ENCODE measurements at places on chromosomes 7 and 10. TPM values are rescaled to one million over a fixed set of nuclear protein-coding genes. Genes with fewer than 3 reads are reported as not detected.

- DNase-seq = no peak
These were observed 17.2 kb downstream of the TSPAN33 start for GRCh38 chr7:129161524-129162225.

PARP12 gene
- 44.9 TPM for total RNA-seq

DNA sequence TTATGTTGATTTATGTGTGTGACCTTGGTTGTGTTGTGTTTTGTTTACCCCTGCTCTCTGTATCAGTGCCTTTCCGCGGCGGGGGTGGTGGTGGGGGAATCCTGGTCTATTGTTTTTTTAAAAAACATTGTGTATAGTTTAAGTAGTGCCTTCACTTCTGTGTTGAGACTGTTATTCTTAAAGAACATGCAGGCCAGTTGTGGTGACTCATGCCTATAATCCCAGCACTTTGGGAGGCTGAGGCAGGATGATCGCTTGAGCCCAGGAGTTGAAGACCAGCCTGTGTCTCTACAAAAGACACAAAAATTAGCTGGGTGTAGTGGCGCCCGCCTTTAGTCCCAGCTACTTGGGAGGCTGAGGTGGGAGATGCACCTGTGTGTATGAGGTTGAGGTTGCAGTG is 429.0 kb upstream of the LRGUK start:
- no peak for DNase-seq

DNA sequence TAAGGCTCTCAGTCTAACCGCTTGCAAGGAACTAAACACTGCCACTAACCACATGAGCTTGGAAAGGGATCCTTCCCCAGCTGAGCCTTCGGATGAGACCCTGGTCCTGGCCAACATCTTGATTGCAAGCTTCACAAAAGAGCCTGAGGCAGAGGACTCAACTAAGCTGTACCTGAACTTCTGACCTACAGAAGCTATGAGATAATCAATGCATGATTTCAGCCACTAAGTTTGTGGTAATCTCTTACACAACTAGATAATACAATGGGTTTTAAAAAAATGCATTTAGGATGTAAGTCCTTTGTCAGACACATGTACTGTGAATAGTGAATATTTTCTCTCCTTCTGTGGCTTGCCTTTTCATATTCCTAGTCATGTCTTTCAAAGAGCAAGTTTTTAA is 125.6 kb upstream of the RHEB start:
- DNase-seq = no peak

ECHDC3 gene
- 256 TPM for total RNA-seq

NACAD gene
- 3.2 TPM for total RNA-seq

DNA sequence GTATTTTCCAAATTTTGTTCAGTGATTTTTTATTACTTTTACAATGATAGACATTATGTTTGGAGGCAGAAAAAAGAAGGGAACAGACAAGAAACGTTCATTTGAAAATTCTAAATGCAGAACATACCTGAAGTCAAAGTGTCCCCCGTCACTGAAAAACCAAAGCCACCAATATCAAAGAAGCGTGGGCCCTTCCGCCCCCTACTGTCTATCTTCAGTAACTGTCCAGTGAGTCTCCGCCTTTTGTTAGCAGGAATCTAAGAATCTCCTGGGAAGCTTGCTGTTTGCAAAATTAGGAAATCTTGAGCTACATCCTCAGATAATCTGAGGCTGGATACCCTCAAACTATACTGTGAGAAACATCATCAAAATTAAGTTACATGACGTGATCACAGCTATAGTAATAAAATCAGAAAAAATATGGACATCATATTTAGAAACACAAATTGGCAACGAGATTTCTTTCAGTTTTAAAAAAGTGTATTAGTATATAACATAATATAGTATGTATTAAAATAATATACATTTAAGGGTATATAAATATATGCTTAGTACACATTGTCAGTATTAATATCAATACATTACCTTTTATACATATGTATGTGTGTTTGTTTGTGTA is 169.3 kb upstream of the AKR1E2 start:
- peak; percentile 46 for DNase-seq

GRCh38 chr10:78218798-78219490 is 185.3 kb downstream of the RPS24 start:
- DNase-seq = no peak

GRCh38 chr7:116209561-116210070 is 723 bp upstream of the TES start:
- no peak for DNase-seq
